ENCODE measurements at places on chromosomes 3 and 15.

- DNase-seq = no peak
Observed at GRCh38 chr3:23646184-23646920, 159.4 kb upstream of the UBE2E1 start.

DNA sequence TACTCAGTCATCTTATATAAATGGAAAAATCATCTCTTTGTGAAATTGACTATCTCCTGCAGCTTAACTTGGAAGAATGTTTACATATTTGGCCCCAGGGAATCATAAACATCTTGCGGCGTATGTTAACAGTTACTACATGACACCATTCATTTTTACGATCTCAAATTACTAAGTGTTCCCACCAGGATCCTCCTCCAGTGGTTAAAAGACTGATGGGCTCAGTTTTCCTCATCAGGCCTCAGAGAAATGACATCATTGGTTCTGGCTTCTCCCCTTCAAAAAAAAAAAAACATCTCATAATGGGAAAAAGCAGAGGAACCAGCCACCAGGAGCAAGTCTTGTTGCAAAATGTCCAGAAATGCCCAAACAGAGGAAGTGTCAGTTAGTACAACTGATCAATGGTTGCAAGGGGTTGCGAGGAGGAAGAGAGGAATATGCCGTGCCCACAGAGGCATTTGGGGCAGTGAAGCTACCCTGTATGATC, 70.5 kb upstream of the LIPC start:
- DNase-seq = no peak

GRCh38 chr3:129745253-129745652, 138.8 kb upstream of the PLXND1 start:
- no peak for DNase-seq

DNA sequence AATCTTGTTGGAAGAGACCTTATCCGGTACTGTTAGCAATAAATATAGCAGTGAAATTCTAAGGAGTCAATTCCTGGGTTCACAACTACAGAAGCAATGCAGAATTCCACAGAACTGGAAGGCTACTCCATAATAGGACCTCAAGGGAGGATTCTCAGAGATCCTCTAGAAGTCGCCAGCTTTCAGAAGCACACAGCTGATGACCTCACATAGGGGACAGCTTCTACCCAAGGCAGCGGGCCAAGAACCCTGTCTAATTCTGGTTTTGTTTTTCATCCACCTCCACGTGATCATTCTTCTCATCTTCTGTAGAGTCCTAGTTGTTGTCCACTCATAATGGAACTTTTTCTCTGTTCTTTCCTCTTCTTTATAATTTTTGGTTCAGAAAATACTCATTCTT, 99.4 kb downstream of the ERC2 start:
- no peak for DNase-seq

DNA sequence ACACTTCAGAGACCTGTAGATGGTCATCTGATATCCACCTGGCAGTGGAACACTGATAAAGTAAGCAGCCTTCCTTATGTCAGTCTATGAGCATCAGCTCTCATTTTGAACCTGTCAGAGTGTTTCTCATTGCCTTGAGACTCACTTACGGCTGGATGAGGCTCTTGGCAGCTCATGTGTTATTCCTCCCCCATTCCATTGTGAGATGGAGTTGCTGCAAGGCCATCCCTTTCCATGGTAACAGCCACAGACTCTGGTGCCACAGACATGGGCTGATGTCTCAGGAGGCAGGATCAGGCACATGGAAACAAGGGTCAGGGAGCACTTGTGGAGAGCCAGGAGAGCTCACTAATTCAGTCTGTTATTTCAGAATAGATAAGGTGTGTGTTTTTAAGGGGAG, 11.9 kb downstream of the KCNAB1 start:
- DNase-seq = no peak

GRCh38 chr3:160973067-160973809, 131.9 kb downstream of the B3GALNT1 start:
- DNase-seq = no peak

DNA sequence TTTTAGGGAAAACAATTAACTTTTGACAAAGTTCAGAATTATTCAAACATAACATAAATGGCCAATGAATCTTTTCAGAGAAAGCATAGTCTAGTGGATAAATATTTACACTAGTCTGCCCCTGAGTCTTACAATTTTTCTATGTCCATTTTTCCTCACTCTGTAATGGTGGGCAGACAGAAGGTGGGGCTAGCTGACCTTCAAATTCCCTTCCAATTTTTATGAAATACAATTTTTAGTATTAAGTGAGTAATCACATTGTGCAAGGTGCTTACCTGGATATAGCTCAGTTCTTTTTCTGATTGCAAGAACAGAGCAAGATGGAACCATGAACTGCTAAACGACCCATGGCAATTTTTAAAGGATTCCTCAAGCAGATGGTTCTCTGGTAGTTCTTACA, 441.7 kb upstream of the NR2F2 start:
- DNase-seq = no peak

GRCh38 chr3:30073622-30074021, 532.8 kb upstream of the TGFBR2 start:
- DNase-seq = peak; percentile 39

Measured in NCI-H146 (cell line).